ENCODE measurements at places on chromosomes 7 and 10. TPM values are rescaled to one million over a fixed set of nuclear protein-coding genes. Genes with fewer than 3 reads are reported as not detected.

DNA sequence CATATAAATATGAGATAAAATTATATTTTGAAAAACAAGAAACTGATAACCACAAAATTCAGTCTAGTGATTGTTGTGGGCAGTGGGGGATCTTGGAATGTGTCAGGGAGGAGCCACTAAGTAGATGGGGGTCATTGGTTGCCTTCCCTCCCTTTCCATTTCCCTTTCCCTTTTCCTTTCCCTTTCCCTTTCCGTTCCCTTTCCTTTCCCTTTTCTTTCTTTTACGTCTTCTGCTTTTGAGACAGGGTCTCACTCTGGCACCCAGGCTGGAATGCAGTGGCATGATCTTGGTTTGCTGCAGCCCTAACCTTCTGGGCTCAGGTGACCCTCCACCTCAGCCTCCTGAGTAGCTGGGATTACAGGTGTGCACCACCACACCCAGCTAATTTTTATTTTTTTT, 51.0 kb downstream of the DYNC2I1 start:
- H3K27ac ChIP-seq, result no peak overlapping the region
- H3K36me3 ChIP-seq, result peaks cover 7% of the 10 kb centered on the region
- no peaks in the 10 kb centered on the region for H3K27me3 ChIP-seq
- DNase-seq, result no peak
- no peak overlapping the region for H3K4me3 ChIP-seq
- peaks cover 2% of the 10 kb centered on the region for H3K4me1 ChIP-seq

- H3K36me3 ChIP-seq, result no peaks in the 10 kb centered on the region
- peaks cover 10% of the 10 kb centered on the region for H3K4me1 ChIP-seq
- no peak overlapping the region for H3K27ac ChIP-seq
- H3K4me3 ChIP-seq, result no peak overlapping the region
- DNase-seq, result no peak
Measured at GRCh38 chr10:99983280-99983988, 26.3 kb downstream of the DNMBP start.

OR2F2 gene
- not detected for total RNA-seq

ZNF804B gene
- total RNA-seq, result not detected

RGR gene
- not detected for total RNA-seq

Data from activated CD8-positive, alpha-beta memory T cell treated with anti-CD3 and anti-CD28 coated beads, Interleukin-2, amount 10 ng/mL, durations not matched to agents 7 days and 5 days (primary cell).